ENCODE measurements at places on chromosomes 2 and 18. TPM values are rescaled to one million over a fixed set of nuclear protein-coding genes. Genes with fewer than 3 reads are reported as not detected.

The REG3G gene
- total RNA-seq, result not detected

- DNase-seq, result no peak
Measured at GRCh38 chr2:14712111-14712510, 79.6 kb downstream of the LRATD1 start.

GRCh38 chr2:36339607-36340218 lies 15.9 kb upstream of the CRIM1 start:
- DNase-seq, result no peak

The VWA3B gene
- not detected for total RNA-seq

The SMYD1 gene
- total RNA-seq, result not detected

- DNase-seq, result no peak
Measured at GRCh38 chr2:119024152-119024551, 82.2 kb downstream of the MARCO start.
